ENCODE measurements at places on chromosomes 3 and 15.

- peak; percentile 96 for DNase-seq
These were observed 52.6 kb downstream of the RFTN1 start for GRCh38 chr3:16460886-16461285.

GRCh38 chr3:141415953-141416352 is 47.6 kb downstream of the ZBTB38 start:
- no peak for DNase-seq

- no peak for DNase-seq
These were observed 8.0 kb downstream of the CEP152 start for GRCh38 chr15:48802867-48803266.

DNA sequence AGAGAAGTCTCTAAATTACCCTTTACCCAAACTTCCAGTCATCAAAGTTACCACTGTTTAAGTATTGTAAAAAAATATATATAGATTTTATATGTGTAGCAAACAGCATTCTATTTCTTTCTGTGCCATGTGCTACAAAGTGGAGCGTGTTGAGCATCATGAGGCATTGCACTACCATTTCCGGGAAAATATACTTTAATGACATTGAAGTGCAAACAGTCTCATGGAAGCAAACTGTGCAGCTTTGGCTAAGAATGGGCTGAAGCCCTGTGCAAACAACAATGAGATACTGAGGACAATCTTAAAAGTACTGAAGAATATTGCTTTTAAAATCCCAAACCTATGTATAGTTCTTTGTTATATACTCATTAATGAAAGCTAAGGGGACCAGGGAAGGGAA is 6.5 kb upstream of the RPL22L1 start:
- no peak for DNase-seq

GRCh38 chr3:133208184-133208583 is 170.0 kb downstream of the TMEM108 start:
- peak; percentile 21 for DNase-seq

DNA sequence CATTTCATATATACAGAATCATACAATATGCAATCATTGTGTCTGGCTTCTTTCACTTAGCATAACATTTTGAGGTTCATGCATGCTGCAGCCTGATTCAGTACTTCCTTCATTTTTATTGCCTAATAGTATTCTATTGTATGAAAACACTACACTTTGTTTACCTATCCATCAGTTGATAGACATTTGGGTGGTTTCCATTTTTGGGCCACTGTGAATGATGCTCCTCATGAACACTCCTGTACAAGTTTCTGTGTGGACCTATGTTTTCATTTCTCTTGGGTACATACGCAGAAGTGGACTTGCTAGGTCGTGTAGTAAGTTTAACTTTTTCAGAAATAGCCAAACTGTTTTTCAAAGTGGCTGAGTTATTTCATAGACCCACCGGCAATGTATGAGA is 18.8 kb downstream of the TNIK start:
- no peak for DNase-seq

DNA sequence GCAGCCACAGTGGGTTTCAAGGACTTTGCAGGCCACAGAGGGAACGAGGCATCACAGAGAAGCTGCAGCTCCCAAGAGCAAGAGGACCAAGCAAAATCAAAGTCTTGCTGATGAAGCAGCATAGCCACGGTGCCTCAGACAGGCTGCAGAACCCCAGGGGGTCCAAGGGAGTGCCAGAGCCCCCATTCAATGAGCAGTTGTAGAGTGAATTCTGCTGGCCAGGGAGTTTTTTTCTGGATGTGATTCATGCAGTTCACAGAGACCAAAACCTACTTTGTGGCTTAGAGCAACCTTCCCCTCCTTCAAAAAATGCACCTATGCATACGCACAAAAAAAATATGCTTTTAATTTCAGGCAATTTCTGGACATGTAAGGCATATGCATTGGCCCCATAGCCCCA is 409.0 kb downstream of the VPS13C start:
- no peak for DNase-seq

GRCh38 chr15:75641603-75642002 is 1.6 kb upstream of the IMP3 start:
- no peak for DNase-seq

DNA sequence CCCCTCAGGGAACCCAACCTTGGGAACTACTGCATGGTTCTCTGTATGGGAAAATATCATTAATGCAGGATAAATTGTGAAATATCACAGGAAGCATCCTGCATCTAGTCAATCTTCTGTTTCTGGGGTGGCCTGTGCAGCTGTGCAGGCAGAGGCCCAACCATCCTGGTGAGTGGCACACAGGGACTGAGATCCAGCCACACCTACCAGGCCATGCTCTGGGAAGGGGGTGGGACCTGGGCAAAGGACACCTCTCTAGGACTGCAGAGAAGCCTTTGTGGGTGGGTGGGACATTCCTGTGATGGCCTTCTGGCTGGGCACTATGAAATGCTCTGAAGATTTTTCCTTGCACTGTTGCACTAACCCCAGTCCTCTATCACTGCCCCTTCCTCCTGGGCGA is 26.8 kb downstream of the CCRL2 start:
- DNase-seq = no peak

DNA sequence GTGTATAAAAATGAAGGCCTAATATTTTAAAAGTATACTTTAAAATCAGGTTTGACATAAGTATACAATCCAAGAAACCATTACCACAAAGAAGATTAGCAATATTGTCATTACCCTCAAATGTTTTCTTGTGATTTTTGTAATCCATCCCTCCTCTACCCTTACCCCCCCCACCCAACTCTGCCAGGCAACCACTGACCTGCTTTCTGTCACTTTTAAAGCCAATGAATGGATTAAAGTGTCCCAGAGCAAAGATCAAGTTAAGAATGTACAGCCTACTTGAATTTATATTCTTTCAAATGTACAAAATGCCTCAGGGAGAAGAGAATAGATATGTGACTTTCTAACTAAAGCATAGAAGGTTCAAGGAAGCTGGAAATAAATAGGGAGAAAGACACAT is 1038.8 kb upstream of the GBE1 start:
- no peak for DNase-seq

- no peak for DNase-seq
These were observed 123.4 kb upstream of the MEF2A start for GRCh38 chr15:99442252-99442897.

- no peak for DNase-seq
These were observed 16.9 kb downstream of the CEP19 start for GRCh38 chr3:196694941-196695848.

DNA sequence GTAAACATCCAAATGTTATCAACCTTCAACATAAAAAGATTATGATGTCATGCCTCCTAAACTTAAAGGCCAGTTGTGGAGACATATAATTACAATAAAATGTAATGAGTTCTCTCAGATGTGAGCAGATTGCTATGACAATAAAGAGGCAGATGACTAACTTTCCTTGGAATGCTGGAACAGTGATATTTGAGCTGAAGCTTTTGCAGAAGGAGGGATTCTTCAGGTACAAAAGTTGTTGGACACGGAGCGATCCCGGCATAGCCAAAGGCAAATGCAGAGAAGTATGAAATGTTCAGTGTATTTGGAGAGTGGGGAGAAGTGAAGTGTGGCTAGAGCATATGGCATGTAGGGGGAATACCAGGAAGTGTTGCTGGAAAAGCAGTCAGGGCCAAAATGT is 520.1 kb downstream of the FGF12 start:
- no peak for DNase-seq

DNA sequence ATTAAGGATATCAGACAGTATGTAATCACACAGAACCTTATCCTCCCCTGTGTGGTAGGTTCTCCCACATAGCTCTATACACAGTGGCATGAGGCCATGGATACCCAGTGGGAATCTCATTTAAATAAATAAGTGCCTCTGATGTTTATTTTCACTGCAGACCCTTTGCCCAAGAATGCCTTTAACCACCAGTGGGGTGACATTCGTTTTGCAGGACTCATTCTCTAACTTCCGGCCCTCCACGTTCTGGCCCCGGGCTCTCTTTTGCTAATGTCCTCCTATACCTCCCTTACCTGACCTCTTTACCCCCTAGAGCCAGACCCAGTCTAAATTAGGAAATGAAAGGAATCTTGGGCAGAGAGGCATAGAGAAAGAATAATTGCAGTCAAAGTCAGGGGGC is 8.3 kb downstream of the CCDC80 start:
- DNase-seq = no peak

DNA sequence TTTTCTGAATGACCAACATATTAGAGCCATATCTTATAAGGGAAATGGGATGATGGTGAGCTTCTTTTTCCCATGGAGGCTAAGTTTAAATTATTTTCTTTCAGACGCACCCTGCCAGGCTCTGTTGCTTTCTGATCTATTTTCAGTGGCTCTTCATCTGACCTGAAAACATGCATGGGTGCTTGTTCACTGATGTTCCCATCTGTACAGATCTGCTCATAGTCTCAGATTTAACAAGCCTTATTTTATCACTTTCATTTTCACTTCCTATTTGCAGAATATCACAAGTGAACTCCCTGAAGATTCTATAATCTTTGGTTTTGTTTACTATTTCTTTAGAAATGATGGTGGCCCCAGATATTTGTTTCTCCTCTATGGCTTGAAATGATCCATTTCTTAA is 31.1 kb upstream of the SUCLG2 start:
- DNase-seq = no peak

All from NCI-H2029 treated with DMSO at 0.1 percent for 48 hours (cell line).